ENCODE measurements at places on chromosomes 6 and 20.

DNA sequence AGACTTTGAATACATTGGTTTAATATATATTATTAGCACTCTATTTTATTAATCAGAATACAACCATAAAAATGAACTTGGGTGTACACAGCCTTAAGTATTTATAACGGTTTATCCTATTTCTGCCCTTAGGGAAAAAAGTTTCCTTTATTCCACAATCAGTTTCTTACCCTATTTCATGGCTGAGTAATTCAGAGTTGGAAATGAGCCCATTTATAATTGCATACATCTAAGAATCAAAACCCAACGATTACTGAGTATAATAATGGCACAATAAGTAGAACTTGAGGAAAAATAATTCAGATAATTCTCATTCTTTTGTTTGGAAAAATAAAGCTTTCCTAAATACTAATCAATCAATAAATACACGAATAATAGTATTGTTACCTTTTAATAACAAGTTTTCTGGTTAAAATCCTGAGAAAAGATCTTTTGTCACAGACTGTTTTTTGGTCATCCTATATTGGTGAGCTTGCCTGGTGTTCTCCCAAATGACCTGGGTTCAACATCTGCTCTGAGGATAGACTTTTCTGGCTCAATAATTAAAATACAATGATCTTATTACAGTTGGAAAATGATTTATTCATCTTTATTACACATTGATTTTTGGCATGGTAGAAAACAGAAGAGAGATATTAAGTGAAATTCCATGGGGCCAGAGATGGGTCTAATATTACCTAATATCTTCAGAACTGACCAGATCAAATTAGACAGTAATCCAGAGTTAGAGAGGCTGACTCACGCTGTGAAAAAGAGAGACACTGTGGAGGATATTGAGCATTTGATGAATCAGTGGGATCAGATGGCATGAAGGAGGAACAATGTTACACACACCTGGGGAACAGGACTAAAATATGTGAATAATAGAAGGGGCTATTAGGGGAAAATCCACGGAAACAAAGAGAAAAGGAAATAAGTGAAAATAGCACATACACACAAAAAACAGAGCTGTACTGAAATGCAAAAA is 162.1 kb upstream of the TBX18 start:
- DNase-seq, result no peak

DNA sequence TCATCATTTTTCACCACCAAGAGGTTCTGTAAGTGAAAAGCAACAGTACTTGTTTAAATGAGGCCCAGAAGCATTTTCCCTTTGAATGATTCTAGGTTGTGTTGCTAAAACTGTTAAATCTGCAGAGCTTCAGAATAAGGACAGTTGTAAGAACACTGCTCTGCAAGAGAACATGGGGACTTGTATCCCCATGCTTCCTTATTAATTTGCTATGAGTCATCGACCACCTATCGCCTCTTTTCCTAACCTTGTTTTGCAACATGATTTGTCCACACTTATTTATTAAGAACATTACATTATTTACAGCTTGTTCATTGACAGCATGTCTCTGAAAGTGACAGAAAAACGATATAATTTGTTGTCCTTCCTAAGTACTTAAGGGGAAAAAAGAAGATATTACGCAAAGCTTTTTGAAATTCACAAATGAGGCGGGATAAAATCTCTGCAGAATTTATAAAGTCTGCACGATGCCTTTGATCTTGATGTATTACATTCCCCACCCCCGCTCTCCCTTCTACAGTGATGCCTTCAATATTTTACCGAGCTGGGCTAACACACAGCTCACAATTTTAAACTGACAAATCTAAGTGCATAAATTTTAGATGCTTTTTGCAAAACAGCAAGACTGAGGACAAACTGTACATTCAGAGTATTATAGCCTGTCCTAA is 220.0 kb upstream of the SPTLC3 start:
- no peak for DNase-seq

DNA sequence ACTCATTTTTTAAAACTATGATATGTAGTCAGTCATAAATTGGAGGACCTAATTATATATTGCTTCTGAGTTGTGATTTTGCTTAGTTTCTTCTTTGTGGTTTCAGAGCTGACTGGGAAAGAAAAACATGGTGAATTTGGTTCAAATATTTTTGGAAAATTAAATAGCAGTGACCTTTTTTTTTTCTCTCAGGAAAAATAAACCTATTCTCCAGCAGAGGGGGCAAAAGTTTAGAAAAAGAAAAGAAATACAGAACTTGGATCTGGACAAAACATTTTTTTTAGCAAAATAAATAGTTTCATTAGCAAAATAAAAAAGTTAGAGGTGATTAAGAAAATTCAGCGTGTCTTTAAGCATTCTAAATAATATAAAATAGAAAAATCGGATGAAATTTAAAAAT is 10.2 kb downstream of the COL10A1 start:
- DNase-seq, result no peak

- no peak for DNase-seq
Measured at GRCh38 chr6:14849185-14849584, 396.7 kb upstream of the JARID2 start.
